ENCODE measurements at places on chromosomes 1 and 21. TPM values are rescaled to one million over a fixed set of nuclear protein-coding genes. Genes with fewer than 3 reads are reported as not detected.

DNA sequence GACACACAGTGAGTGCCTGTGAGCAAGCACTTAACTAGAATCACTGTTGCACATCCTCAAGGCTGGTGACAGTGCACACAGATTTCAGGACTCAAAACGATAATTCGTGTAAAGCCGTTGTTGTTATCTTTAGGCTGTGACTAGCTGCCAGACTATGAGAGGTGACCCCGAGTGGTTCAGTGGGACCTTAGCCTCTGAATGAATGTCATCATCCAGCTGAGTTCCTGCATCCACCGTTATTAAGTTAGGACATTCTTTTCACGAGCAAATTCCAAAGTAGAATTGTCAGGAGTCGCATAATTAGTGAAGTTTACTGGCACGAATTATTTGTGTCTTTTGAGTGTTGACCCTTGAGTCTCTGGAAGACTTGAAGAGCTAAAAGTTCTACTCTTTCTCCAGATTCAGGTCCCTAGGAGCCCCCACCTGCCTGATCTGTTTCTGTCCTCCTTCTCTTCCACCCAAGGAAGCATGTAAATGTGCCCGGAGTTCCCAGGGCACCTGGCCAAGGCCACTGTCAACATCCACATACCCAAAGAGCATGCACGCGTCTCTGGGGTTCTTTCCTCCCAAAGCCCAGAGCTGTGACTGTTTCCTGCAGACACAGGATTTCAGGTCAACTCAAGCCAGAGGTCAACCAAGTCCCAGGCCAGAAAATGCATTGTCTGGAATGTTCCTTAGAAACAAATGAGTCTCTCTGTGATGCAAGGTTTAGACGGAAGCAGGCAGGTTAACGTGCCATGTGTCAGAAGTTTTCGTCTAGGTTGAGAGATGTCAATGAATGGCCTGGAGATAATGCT is 207.2 kb downstream of the TOMM20 start:
- DNase-seq, result no peak
- no peaks in the 10 kb centered on the region for H3K36me3 ChIP-seq

DNA sequence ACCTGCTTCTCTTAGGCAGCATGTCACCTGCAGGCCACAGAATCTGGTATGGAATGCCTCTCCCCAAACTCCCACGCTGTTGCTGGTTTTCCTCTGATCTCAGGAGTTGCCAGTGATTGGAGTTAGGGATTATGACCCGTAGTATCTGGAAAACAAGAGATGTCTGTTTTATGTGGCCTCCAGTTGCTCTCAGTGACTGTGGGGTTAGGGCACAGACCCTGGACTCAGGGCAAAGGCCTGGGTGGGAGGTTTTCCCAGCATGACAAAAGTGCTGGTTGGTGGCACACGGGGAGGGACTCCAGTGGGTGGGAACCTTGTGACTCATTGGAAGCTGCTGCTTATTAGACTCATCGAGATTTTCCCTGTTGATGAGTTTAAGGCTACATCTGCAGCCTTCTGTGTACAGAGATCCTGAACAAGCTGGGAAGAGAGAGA is at the start of gene NR1I3:
Gene NR1I3, minus strand, starts transcription at position 165 of the 435 bp plus-strand sequence. CDS start 1,638 bp downstream, outside the sequence.
- no peak within 1 kb of the TSS for H3K27ac ChIP-seq
- peaks cover 11% of the 10 kb centered on the region for H3K4me1 ChIP-seq
- no peaks in the 10 kb centered on the region for H3K27me3 ChIP-seq
- H3K4me3 ChIP-seq, result no peak within 1 kb of the TSS

DNA sequence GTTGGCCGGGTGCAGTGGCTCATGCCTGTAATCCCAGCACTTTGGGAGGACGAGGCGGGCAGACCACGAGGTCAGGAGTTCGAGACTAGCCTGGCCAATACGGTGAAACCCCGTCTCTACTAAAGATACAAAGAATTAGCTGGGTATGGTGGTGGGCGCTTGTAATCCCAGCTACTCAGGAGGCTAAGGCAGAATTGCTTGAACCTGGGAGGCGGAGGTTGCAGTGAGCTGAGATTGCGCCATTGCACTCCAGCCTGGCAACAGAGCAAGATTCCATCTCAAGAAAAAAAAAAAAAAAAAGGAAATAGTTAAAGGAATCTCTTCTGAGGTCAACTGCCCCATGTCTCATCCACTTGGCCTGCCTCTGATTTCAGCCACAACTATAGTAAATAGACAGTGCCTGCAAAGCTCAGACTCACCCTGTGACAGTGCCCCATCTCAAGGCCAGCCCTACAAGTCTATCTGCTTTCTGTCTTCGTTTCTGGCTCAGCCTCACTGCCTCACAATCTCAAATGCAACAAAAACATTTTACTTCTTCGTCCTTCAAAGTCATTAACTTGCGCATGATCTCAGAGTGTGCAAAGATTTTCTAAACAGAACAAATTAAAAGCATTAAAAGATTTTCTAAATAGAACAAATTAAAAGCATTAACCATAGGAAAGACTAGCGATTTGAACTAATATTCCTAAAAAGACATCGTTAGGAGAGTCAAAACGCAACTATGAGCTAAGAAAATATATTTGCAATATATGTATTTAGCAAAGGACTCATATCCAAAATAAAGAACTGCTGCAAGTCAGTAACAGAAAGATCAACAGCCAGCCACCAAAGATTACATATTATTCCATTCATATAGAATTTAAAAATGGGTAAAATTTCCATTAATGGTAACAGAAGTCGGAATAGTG is 65.0 kb upstream of the PRDX6 start:
- no peaks in the 10 kb centered on the region for H3K27me3 ChIP-seq
- no peak overlapping the region for H3K27ac ChIP-seq
- H3K4me1 ChIP-seq, result peaks cover 17% of the 10 kb centered on the region
- no peak overlapping the region for H3K4me3 ChIP-seq
- peak; percentile 65 for DNase-seq

DNA sequence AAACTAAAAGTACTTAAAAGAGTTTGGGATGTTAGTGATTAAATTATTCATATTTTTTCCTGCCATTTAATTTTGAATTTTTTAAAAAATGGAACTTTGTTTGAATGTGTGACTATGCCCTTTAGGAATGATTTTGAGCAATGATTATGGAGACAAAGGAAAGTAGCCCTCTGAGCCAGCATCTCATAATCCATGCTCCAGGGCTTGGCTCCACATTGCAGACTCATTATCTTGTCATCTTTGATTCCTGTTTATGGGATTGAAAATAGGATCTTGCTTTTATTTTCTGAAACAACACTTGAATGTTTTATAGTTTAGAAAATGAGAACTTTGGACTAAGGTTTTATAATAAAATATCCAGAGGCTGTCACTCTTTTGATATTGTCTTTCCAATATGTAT is 14.5 kb downstream of the AXDND1 start:
- no peaks in the 10 kb centered on the region for H3K36me3 ChIP-seq
- H3K4me1 ChIP-seq, result no peaks in the 10 kb centered on the region
- no peak overlapping the region for H3K4me3 ChIP-seq
- no peaks in the 10 kb centered on the region for H3K27me3 ChIP-seq
- H3K27ac ChIP-seq, result no peak overlapping the region
- DNase-seq, result no peak

DNA sequence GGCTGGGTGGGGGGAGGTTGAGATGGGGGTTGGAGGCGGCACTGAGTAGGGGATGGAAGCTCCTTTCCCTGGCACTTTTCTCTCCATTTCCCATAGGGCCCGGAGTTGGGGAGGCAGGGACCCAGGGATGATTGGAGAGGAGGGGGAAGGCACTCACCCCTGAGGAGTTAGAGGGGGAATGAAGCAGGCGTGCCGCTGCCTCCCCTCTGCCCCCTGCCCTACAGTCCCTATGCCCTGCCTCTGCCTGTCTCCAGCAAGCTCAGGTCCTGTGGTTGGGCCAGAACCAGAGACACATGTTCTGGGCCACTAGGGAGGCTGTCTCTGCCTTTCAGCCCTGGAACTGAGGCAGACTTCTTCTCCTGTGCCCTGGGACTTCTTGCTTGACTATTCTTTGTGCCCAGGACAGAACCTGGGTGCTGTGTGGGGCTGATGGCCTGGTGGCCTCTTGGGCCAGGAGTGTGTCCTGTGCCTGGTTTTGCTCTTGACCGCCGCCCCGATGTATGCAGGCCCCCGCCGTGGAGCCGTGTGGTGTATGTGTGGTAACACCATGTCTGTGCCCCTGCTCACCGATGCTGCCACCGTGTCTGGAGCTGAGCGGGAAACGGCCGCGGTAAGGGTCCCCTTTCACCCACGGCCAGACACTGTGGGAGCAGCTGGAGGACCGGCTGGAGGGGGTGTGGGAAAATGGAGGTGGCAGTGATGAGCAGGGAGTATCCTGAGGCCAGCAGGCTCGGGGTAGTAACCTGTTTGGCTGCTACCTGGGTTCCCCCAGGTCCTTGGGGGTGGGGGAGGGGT is 1.4 kb downstream of the LYPLA2 start:
- peaks cover 74% of the 10 kb centered on the region for H3K36me3 ChIP-seq
- H3K4me1 ChIP-seq, result peaks cover 23% of the 10 kb centered on the region
- no peaks in the 10 kb centered on the region for H3K27me3 ChIP-seq
- no peak for DNase-seq

- no peaks in the 10 kb centered on the region for H3K27me3 ChIP-seq
- peaks cover 11% of the 10 kb centered on the region for H3K4me1 ChIP-seq
- peak; percentile 16 for DNase-seq
- no peaks in the 10 kb centered on the region for H3K36me3 ChIP-seq
These were observed 11.5 kb upstream of the PLA2G5 start for GRCh38 chr1:20058531-20058930.

GRCh38 chr1:233500106-233500505 is 113.8 kb upstream of the KCNK1 start:
- no peak overlapping the region for H3K27ac ChIP-seq
- DNase-seq, result no peak
- H3K4me3 ChIP-seq, result no peak overlapping the region
- H3K36me3 ChIP-seq, result no peaks in the 10 kb centered on the region

DNA sequence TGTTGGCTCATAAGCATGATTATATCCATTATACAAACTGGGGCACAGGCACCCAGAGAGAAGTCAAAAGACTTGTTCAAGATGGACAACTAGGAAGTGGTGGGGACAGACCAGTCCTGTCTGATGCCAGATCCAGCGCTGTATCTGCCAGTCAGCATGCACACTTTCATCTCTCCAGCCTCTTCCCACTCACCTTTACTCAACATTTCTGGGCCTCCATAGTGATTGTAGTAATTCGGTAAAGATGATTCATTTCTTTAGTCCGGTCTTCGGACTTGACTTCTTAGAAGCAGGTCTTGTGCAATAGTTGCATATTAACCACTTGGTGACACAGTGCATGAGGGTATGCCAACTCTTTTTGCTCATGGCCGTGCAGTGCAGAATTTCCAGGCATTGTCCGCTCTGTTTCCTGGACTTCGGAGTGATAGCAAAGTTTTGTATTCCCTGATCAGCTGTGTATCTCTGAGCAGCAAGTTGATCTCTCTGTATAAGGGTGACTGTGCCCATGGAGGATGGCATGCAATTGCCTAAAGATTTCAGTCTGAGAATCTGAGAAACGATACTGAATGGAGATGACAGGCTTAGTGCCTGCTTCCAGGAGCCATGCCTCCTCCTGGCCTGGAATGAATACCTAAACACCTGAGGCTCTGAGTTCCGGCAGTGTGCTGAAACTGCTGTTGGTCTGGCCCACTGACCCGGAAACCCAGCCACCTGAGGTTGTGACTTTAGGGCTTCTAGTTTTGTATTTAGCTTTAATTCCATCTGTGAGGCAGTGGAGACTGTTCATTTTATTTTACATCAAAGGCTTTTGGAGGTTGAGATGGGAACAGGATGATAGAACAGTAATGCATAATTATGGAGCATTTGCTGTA is 39.0 kb downstream of the GALNT2 start:
- H3K27me3 ChIP-seq, result no peaks in the 10 kb centered on the region
- peak; percentile 99 for DNase-seq
- peak overlapping the region; percentile 61 for H3K4me3 ChIP-seq

- H3K4me3 ChIP-seq, result no peak overlapping the region
- H3K27me3 ChIP-seq, result no peaks in the 10 kb centered on the region
- H3K36me3 ChIP-seq, result peaks cover 22% of the 10 kb centered on the region
- peaks cover 23% of the 10 kb centered on the region for H3K4me1 ChIP-seq
- H3K27ac ChIP-seq, result no peak overlapping the region
These were observed 3.7 kb upstream of the PEX11B start for GRCh38 chr1:145922266-145922665.

DNA sequence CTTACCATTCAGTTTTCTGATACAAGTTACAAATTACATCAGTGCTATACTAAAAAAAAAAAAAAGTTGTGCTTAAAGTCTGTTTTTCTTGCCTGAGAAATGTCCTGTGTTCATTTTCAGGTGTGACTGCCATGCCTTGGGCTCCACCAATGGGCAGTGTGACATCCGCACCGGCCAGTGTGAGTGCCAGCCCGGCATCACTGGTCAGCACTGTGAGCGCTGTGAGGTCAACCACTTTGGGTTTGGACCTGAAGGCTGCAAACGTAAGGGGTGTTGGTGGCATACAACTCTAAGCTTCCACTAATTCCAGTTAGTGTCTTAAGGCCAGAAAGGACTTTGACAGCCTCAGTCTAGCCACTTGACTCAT is 60.1 kb upstream of the LAMC2 start:
- peaks cover 99% of the 10 kb centered on the region for H3K36me3 ChIP-seq
- no peak for DNase-seq
- no peaks in the 10 kb centered on the region for H3K27me3 ChIP-seq
- H3K4me1 ChIP-seq, result no peaks in the 10 kb centered on the region
- H3K4me3 ChIP-seq, result no peak overlapping the region

DNA sequence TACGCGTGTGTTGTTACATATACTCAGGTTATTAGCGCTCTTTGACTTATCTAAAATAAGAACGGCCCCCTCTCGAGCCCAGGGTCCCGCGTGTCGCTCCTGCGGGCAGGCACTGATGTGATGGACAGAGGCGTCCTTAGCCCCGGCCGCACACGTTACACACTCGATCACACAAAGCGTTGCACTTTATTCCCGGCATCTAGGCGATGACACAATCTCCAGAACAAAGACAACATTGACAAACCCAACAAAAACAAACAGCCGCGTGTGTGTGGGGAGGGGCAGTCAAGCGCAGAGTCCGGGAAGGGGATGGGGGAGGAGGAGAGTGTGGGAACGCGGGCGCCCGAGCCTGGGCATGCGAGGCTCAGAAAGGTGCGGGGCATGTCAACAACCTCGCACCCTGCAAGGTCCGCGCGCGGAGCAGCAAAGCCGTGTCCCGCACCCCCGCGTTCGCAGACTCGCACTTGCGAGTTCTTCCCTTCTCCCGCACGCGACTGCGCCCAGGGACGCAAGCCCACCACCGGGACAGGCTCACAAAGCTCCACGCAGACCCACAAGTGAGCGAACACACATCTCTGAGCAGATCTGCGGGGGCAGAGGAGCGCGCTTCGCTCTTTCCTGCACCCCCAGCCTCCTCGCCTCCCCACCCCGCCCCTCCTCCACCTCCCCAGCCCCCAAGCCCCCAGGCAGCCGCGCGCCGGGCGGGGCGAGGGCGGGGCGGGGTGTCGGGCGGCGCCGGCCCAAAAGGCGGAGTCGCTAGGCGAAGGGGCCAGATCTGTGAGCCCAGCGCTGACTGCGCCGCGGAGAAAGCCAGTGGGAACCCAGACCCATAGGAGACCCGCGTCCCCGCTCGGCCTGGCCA is at the start of gene EFNA1:
Gene EFNA1, plus strand, starts transcription at position 772 of the 862 bp plus-strand sequence. CDS start 102 bp downstream, outside the sequence.
- peak; percentile 99 for DNase-seq
- peaks cover 50% of the 10 kb centered on the region for H3K36me3 ChIP-seq
- peaks cover 60% of the 10 kb centered on the region for H3K4me1 ChIP-seq
- peak within 1 kb of the TSS; percentile 90 for H3K27ac ChIP-seq

The SLC35D1 gene
- 17.7 TPM for total RNA-seq

The ZNF496 gene
- 67.2 TPM for total RNA-seq

The ITSN1 gene
- 41.1 TPM for total RNA-seq

The PTPN22 gene
- 0.89 TPM for total RNA-seq

The PLEKHN1 gene
- 7.9 TPM for total RNA-seq

The WDR77 gene
- 54.2 TPM for total RNA-seq

The FCRL6 gene
- not detected for total RNA-seq

The LRRC53 gene
- total RNA-seq, result not detected

The PTPRC gene
- not detected for total RNA-seq

The KRTAP6-3 gene
- total RNA-seq, result not detected

The C1orf94 gene
- total RNA-seq, result not detected
